ENCODE measurements at places on chromosomes 5 and 9. TPM values are rescaled to one million over a fixed set of nuclear protein-coding genes. Genes with fewer than 3 reads are reported as not detected.

DNA sequence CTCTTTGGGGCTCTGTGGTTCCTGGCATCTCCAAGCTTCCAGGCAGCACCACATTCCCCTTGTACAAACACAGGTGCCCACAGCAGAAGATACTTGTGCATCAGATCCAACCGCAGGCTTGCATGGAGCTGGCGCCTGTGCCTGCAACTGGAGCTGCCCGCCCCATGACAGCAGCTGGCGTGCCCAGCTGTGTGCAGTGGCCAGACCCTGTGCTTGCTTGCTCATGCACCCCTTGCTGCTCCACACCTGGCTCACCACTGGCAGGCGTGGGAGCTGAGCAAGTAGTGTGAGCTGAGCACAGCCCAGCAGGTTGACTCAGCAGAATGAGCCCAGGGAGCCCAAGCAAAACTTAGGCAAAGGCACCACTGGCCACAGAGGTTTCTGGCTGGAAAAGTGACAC lies 84.4 kb upstream of the STARD4 start:
- no peak for DNase-seq

GRCh38 chr9:130668659-130669058 lies 4.3 kb downstream of the PRDM12 start:
- DNase-seq = no peak

- DNase-seq = no peak
Observed at GRCh38 chr9:79220251-79220650, 351.5 kb upstream of the TLE4 start.

DNA sequence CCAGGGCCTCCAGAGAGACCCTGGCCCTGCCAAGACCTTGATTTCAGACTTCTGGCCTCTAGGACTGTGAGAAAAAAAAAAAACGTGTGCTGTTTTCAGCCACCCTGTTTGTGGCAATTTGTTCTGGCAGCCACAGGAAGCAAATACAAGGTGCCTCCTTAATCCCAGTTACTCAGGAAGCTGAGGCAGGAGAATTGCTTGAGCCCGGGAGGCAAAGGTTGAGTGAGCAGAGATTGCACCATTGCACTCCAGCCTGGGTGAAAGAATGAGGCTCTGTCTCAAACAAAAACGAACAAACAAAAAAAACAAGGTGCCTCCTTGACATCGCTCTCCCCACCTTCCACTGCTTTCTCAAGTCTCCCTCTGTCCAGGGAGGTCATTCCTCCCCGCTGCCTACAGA lies 98.0 kb downstream of the GABBR2 start:
- peak; percentile 72 for DNase-seq

Gene ZNG1F
- total RNA-seq = 3.4 TPM

DNA sequence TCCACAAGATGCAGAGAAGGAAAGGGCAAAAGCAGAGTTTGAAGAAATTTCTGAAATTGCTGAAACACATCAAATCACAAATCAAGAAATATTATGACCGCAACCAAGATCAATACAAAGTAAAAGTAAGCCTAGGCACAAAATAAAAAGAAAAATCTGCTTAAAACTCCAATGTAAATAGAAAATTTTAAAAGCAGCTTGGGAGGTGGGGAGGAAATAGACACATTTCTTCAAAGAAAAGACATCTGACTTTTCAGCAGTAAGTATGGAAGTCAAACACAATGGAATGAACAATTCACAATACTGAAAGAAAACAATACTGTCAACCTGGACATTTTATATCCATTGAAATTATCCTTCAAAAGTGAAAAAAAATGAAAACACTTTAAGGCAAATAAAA lies 55.1 kb downstream of the HTR4 start:
- DNase-seq = no peak

DNA sequence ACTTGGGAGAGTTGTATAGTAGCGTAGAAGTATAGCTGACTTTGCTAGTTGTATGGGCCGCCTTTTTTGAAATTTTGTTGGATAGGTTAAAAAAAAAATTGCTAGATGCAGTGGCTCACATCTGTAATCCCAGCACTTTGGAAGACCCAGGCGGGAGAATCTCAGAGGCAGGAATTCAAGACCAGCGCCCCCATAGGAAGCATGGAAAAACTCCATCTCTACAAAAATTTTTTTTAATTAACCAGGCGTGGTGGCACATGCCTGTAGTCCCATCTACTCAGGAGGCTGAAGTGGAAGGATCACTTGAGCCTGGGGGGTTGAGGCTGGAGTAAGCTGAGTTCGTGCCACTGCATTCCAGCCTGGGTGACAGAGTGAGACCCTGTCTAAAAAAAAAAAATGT lies 59.2 kb downstream of the SMC5 start:
- DNase-seq = no peak

- DNase-seq = peak; percentile 90
Observed at GRCh38 chr5:135246923-135247795, 151.9 kb downstream of the MACROH2A1 start.

DNA sequence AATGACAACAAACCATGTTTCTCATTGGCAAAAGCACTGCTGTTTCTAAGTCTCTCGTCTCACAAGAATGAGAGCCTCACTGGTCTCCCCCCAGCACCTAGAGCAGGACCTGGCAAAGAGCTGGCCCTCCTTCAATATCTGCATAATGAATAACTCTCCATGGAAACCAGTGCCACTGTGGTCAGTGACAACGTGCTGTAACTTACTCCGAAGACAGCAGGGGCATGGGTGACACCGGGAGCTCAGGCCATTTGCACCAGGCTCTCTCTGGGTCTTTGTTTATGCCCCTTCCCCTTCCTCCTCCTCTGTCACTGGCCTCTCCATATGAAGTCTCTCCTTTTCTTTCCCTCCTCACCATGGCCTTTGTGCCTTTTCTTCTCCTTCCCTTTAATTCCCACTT lies 33.3 kb downstream of the TAS2R1 start:
- DNase-seq = no peak

DNA sequence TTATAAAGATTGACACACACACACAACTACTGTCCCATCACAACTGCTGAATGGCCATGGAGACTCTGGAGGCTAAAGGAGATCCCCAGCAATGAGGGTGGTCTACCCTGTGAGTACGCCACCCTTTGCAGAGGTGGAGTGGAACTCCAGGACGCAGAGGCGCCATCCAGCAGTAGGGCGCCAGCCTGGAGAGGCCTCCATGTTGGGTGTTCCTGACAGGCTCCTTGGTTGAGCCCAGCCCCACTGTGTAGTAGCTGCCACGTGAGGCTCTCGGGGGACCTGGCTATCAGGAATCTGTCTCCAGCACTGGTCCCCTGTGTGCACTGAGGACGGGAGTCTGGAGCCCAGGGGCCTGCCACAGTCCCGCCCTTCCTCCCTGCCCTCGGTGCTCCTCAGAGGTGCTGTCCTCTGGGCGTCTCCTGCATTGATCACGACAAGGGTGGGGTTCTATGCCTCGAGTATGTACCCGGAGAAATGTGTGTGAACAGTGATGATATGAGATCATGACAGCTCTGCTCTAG lies 72.3 kb downstream of the DAP start:
- DNase-seq = no peak

DNA sequence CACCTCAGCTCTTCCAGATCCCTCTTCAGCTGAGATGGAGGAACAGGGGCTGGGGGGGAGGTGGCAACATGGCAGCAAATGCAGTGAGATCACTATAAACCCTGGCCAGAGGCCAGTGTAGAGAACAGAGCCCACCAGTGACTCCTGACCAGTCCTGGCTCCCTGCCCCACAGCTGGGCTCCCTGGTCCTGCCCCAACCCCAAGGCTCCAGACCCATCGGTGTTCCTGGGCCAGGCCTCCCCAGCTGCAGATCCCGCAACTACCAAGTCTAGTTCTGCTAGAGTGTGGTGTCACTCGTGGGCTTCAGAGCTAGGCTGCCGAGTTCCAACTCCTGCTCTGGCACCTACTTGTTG lies 16.8 kb downstream of the AKNA start:
- DNase-seq = no peak

Gene MYORG
- 8.0 TPM for total RNA-seq

Gene GRIN3A
- total RNA-seq = not detected

Gene SPATA31A7
- not detected for total RNA-seq

GRCh38 chr9:136022731-136023409 lies 61.7 kb upstream of the UBAC1 start:
- no peak for DNase-seq

DNA sequence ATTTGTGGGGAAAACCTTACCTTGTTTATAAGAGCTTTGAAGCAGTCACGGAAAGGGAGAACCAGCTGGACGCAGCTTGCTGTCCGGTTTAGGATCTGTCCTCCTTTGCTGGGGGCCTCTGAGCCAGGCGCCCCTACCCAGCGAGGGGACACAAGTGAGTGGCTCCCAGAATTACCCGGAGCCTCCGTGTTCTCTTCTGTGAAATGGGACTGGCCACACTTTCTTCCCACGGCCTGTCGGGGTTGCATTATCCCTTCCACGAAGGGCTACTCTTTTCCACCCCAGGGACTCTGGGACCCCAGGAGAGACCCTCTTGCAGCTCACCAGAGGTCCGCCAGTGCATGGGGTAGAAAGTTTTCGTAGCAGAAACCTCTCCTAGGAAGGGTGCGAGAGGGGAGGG lies 477 bp upstream of the GBGT1 start:
- no peak for DNase-seq

Gene TJP2
- 177 TPM for total RNA-seq

GRCh38 chr9:4292781-4293180 lies 7.1 kb downstream of the GLIS3 start:
- DNase-seq = peak; percentile 31

- DNase-seq = no peak
Observed at GRCh38 chr5:63958654-63959053, 3.6 kb downstream of the HTR1A start.
